ENCODE measurements at places on chromosomes 12 and 14.
A peak's percentile ranks its signal among the peaks of the same experiment; 100 is the strongest.

GRCh38 chr14:57735276-57735675, 130.6 kb downstream of the SLC35F4 start:
- no peak for DNase-seq

- no peak for DNase-seq
These were observed 19.8 kb upstream of the DCD start for GRCh38 chr12:54667945-54668344.

- peak; percentile 60 for DNase-seq
These were observed 89.7 kb downstream of the RFX4 start for GRCh38 chr12:106672314-106673025.

GRCh38 chr12:19244312-19244711, 114.8 kb downstream of the PLEKHA5 start:
- DNase-seq, result no peak

DNA sequence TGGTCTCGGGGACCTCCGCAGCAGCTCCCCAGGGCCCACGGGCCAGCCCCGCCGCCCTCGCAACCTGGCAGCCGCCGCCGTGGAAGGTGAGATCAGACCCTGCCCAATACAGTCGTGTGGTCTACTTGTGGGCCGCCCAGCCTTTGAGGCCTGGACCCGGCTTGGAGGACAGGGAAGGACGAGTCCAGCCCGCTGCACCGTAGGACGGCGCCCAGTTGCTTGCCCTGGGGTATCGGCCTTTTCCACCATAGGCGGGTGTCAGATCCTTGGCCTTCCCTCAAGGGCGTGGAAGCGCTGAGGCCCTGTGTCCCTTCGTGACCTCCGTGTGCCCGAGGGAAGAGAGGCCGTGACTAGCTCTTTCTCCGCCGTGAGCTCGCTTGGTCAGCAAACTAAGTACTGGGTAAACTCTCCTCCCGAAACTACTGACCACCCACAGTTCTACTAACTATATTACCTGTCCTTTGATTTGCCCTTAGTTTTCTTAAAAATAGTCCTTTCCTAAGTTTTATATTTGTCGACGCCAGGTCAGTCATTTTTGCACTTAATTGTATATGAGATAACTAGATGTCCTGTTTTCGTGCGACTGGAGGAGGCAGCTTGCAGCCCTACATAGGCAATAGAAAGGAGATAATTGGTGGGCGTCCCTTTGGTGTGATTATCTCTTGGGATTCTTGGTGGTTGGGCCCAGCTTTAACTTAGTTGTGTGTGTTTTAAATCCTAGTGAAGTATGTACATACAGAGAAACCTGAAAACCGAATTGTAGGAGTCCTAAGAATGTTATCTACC, 757 bp downstream of the SLC25A3 start:
- DNase-seq, result no peak

GRCh38 chr12:130563323-130563722, 152.8 kb downstream of the RIMBP2 start:
- no peak for DNase-seq

DNA sequence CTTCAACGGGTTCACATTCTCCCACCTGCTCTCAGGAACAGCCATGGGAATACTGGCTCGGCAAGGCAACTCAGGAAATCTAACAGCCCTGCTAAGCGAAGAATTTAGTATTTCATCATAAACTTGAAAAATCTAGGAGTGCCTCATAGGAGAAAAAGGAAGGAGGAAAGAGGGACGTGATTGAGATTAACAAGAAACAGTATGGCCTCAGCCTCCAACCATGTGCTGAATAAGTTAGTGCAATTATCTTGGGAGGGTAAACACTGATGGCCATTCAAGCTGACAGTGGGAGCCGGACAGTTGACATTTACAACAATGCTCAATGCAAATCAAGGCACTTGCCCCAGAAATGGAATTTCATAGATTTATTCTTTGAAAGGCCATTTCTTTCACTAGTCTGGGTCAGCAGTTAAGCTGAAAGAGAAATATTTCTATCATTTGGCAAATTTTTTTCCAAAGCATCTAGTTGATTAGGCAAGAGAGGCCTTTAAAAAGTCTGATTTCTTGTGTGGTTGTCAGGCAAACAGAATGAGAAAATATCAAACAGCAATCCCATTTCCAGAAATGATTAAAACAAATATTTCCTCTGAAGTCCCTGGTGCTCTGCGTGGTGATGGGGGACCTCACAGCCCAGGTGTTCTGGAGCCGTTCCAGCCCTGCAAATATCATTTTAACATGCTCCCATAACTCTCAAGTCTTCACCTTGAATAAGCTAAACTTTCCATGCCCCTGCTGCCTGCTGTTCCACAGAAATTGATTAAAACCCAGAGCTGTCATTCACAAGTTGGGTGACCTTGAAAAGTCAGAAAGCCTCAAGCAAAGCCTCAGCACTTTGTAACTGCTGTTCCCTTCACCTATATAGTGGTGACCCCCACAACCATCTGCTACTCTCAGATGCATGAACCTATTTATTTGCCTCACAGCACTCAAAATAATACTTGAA, 121.6 kb downstream of the PHLDA1 start:
- DNase-seq, result no peak

- DNase-seq, result no peak
These were observed 341.8 kb downstream of the NRXN3 start for GRCh38 chr14:78512021-78512420.

DNA sequence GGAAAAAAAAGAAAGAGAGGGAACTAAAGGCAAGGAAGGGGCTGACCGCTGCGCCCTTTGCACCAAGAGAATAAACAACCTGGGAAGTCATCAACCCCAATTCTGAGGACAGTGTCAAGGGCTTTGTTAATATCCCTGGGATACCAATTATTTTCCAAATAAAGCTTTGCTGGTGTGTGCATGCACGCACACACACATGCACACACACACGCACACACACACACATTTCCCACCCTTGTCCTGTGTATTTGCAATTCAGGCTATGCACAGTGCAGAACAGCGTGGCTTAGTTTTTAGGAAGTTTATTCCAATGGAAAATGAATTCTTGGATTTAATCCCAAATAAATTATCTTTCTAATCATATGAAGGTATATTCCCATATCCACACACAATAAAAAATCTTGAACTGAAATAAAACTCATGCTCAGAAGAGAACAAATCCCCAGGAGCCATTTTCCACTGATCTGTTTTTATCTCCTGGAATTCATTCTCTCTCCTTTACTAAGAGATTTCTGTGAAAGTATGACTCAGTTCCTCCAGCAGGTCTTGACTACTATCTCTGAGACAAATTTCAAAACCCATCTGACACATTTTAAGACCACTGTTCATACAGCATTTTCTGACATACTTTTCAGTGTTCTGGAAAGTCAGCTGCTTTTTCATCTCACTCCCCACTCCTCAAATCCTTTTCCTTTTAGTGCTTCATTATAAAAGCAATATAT, 334.4 kb upstream of the ATP2B1 start:
- no peak for DNase-seq

GRCh38 chr12:94792693-94793092, 142.3 kb upstream of the TMCC3 start:
- no peak for DNase-seq

DNA sequence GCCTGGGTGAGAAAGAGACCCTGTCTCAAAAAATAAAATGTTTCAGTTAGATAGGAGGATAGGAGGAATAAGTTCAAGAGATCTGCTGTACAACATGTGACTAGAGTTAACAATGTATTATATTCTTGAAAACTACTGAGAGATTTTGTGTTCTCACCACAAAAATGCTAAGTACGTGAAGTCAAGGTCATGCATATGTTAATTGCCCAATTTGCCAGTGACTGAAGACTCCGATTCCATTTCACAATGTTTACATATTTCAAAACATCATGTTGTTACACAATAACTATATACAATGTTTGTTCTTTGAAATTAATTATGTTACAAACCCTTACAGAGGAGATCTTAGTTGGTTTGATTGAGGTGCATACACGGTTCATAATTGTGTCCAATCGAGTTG, 52.1 kb downstream of the SLC15A4 start:
- no peak for DNase-seq

- no peak for DNase-seq
These were observed at the start of gene SLC38A2 for GRCh38 chr12:46372544-46373300. SLC38A2 (minus strand) TSS chr12:46372773; CDS start chr12:46371293, 1,480 bp downstream.

DNA sequence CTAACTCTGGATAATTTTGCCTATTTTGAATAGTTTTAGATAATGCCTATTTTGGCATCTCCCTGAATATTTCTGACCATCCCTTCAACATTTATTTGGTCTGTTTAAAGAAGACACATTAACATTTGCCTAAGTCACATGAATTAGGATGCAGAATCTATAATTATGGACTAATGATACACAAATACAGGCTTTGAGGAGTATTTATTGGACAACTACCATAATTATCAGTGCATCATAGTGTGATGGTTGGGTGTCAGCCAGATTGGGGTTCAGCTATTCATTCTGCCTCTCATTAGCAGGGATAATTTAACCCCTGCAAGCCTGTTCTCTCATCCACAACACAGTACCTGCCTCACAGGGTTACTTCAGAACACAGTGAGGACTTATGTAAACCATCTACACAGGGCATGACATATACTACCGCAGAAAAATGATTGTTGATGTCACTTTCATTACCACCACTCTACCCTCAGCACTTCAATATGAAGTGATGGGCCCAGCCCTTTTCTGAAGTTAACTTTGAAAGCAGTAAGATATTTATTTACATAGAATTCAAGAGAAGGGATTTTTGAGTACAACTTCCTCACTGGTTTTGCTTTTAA, 14.4 kb downstream of the PRKCH start:
- DNase-seq, result no peak

DNA sequence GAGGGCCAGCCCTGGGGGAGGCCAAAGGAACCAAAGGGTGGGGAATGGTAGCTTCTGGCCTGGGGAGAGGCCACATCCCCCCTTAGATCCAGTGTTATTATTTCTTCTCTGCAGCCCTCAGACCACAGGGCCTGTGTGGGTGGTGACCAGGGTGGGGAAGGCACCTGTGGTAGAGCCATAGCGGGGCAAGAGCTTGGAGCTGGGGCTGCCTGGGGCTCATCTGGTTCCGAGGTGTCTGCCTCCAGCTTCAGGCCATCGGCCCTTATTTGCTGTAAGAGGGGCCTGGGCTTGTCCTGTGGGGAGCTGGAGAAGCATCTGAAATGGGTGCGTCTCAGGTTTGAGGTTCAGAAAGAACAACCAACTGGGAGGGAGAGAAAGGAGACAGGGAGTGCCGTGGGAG, 2.1 kb upstream of the B3GNT4 start:
- DNase-seq, result no peak

GRCh38 chr12:122795807-122796206, 21.4 kb downstream of the CCDC62 start:
- no peak for DNase-seq

DNA sequence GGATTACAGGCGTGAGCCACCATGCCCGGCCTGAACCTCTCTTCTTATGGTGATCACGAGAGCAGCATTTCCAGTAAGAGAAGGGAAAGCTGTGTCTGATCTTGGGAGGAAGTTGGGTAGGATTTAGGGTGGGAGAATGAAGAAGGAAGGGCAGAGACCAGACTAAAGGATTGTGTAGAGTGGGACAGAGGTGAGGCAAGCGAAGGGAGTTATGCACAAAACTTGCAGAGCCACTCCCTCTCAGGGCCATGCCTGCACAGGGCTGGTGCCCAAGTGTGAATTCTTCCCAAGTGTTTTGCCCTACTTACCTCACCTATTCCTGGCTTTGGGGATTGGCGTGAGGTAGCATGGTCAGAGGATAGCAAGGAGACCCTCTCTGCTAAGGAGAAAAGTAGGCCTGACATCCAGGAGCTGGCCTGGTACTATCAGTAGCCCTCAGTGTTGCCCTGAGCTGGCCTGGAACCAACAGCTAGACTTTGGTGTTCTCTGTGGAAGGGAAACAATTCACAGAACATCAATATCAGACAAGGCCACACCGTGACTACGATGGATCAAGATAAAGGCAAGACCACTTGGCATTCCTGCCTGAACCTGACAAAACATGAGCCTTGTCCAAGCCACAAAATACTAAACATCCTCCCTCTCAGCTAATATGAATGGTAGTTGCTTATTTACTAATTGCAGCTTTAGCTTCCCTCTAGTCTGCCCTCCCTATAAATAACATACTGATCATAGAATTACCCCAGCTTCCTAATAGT, 201.0 kb upstream of the AMIGO2 start:
- DNase-seq, result no peak

DNA sequence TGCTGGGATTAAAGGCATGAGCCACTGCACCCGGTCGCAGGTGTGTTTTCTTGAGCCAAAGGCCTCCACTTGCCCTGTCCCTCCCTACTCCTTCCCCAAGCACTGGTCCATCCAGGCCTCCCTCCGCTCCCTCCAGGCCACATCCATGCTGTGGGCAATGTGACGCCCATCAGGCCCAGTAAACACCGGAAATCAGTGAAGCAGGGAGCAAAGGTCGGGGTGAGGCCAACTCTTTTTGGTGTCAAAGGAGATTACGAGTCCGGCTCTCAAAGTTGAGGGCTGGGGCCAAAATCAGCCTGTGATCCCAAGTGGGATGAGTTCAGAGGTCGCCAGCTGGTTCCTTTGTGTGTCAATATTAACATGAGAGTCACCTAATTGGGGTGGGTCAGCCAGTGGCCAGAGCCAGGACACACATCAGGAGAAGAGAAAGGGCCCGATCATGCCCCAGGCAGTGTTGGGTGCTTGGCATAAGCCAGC, 195.7 kb downstream of the RBM19 start:
- no peak for DNase-seq

GRCh38 chr14:101556566-101557320, 4.6 kb upstream of the DIO3 start:
- no peak for DNase-seq

DNA sequence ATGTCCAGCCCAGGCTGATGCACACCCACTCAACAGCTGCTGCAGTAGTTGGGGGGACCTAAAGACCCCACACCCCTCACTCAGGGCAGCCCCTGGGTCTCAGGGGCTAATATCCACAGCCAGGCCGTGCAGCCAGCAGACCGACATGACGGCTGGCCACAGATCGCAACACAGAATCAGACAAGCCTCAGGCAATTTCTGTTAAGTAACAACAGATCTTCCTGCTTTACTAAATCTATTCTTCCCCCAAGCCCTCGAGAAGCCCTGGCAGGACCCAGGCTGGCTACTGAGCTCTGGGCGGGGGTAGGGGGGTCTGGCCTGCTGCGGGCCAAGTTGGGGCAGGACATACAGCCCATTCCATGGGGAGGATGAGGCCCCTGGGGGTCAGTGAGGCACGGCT, 28.0 kb upstream of the NUDT14 start:
- no peak for DNase-seq

- DNase-seq, result no peak
These were observed 939.5 kb downstream of the SLC16A7 start for GRCh38 chr12:60535363-60535762.

- DNase-seq, result no peak
These were observed 498.7 kb downstream of the TMEM121 start for GRCh38 chr14:106024983-106025604.

Measured in vagina (tissue), 2 donors.